COLO829 (cell line): ENCODE measurements at places on chromosomes 12 and 14.

GRCh38 chr12:46404225-46404631, 31.7 kb upstream of the SLC38A2 start:
- no peak for DNase-seq

GRCh38 chr14:103031956-103032355, 25.4 kb downstream of the CDC42BPB start:
- no peak for DNase-seq

GRCh38 chr12:23921099-23921856, 28.2 kb downstream of the SOX5 start:
- no peak for DNase-seq

- peak; percentile 90 for DNase-seq
These were observed 614 bp upstream of the ARF6 start for GRCh38 chr14:49892301-49892635.

GRCh38 chr12:12636641-12637040, 25.0 kb downstream of the CREBL2 start:
- no peak for DNase-seq

GRCh38 chr12:88142610-88142991, 494 bp downstream of the TMTC3 start:
- DNase-seq: no peak

- DNase-seq: no peak
These were observed 74.9 kb upstream of the CCDC198 start for GRCh38 chr14:57568554-57568953.

- no peak for DNase-seq
These were observed 246.0 kb upstream of the DAAM1 start for GRCh38 chr14:58942516-58942915.

- DNase-seq: no peak
These were observed 287.0 kb upstream of the FKBP4 start for GRCh38 chr12:2507814-2508213.

DNA sequence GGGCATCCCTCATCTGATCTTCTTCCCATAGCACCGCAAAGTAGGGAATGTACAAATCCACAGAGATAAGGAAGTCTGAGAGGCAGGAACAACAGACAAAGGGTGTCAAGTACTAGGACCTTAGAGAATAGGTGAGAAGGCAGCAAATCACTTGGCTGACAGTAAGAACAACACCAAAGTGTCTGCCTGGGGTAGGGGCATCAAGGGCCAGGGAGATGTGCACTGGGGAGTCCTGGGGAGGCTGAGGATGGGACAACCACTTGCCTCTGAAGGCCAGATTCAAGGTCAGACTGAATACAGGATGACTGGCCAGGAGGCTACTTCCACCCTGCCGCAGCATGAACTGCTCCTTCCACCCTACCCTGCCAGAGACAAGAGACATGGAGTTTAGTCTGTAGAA, 1040.8 kb downstream of the BCL11B start:
- no peak for DNase-seq

- DNase-seq: peak; percentile 6
These were observed 33.8 kb downstream of the SYT1 start for GRCh38 chr12:78898416-78898815.

DNA sequence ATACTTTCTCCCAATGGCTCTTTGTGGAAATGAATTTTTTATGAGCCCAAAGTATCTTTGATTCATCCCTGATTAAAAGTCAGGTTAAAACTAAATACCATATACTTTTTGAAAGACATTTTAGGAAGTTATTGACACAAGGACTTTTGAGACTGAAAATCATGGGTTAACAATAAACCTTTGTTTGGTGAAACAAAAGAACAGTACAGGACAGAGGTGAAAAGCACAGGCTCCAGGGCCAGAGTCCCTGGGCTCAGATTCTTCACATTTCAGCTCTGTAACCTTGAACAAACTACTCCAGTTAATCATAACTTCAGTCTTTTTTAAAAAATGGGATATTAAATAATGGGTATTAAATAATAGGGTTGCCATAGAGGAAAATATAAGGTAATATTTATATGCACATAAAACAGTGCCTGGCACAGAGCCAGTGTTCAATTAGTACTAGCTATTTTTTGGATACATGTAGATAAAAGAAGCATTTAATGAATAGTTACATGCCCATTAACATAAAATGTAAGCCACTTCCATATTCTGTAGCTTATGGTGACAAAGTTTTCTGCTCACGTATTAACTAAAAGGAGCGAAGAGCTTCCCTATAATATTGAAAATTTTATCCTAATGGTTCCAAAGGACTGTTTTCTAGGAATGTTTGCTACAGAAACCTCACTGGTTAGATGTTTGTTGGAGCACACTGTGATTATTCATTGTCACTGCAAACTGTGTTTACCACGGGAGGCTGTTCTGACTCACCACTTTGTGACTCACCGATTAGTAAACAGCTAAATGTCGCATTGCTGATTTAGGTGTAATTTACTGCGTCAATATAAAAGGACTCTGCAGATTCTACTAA, 255.4 kb downstream of the DAD1 start:
- peak; percentile 72 for DNase-seq

GRCh38 chr12:116881877-116882507, 751 bp upstream of the HRK start:
- no peak for DNase-seq

DNA sequence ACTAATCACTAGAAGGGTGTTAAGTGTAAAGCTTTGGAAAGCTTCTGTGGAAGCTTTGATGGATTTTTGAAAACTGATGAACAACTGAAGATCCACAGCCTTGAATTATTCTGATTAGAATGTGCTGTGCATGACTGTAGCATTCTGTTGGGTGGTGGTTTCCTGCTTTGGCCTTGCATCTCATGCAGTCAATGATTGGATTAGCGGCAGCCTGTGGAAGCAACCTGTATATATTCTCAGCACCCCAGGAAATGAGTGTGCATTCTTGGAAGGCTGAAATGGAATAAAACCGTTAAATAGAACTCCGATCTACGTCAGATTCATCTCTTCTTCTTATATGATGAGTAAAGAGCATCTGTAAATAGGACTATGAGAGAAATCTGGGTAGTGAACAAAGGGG, 120.2 kb downstream of the SLC16A7 start:
- no peak for DNase-seq

DNA sequence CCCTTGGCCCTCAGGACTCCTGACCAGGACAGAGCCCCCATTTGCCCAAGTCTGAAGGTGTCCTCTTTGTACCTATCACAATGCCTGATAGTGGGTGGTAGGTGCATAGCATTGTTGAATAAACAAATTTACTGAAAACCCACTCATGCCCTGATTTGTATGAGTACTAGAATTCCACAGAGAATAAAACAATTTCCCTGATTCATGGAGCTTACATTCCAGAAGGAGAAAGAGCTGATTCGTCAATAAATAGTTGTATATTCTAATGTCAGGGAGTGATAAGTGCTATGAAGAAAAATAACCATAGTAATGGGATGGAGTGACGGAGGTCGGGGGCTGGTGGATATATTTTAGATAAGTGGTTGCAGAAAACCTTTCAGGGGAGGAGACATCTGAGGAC, 117.0 kb downstream of the SRGAP1 start:
- no peak for DNase-seq

DNA sequence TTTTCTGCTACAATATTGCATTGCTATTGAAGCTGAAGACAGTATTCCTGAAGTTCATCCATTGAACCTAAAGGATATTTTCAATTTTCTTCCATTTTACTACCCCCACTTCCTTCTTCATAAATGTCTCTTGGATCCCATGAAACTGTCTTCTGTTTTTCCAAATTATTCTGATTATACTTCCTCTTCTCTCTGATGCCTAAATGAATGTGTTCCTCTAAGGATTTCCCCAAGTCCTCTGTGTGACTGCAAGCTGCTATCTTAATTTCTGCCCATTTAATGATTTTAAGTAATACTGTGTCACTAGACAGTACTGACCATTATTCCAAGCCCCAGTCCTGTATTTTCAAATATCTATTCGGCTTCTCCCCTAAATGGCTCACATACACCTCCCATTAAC, 102.9 kb downstream of the TAOK3 start:
- no peak for DNase-seq

GRCh38 chr12:112001576-112001975, 11.4 kb downstream of the TMEM116 start:
- no peak for DNase-seq

DNA sequence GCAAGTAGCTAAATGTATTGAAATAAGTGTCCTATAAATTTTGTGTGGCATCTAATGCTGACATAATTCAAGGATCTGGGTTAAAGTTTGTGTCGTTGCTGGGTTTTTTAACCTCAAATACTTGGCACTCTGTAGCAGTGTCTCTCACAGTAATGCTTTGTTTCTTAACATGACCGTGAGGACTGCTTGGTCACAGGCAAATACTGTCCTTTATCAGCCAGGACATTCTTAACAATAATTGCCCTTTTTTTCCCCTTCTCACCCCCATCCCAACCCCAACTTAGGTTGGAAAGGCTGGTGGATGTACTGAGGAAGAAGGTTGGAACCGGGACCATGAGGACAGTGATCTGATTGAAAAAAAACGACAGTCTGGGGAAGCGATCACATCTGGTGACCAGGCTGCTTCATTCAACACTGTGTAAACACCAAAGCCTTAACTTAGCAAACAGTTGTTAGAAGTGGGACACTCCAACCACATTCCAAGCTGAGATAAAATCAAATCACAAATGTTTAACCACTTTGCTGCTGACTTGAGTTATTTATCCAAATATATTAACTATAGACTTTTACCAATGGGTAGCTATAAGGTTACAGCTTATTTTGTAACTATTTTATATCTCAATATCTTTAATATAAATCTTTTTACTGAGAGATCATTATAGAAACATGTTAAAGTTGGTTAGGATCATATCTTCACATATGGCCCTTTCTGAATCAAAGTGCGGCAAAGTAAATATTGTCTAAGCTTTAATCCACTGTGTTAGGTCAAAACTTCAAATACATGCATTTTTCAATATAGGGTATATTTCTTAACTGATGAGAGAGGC, 48.2 kb downstream of the FOXA1 start:
- peak; percentile 5 for DNase-seq

DNA sequence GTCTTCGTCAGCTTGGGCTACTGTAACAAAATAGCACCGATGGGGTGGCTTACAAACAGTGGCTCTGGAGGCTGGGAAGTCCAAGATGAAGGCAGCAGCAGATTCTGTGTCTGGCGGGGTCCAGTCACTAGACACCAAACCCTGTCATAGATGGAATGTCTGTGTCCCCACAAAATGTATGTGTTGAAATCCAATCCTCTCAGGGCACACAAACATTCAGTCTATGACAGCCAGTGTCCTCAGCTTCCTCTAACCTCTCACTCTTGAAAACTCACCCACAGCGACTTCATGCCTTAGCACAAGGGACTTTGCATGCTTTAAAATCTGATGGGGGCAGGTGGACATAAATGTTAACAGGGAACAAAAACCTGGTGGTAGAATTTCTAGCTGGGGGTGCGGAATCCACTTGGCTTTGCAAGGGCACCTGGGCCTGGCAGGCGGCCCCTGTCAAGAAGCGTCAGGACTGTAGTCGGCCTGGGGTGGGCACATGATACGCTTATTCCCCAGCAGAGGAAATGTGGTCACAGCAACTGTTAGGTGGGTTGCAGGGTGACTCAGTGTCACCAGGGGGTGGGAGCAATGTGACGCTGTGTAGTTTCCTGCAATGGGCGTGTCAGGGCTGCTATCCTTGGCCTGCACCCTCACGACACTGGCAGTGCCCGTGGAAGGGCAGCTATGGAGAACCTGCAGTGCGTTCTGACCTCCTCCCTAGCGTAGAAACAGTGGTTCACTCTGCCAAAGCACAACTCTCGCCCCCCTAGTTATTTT, 17.7 kb downstream of the RIN3 start:
- no peak for DNase-seq

DNA sequence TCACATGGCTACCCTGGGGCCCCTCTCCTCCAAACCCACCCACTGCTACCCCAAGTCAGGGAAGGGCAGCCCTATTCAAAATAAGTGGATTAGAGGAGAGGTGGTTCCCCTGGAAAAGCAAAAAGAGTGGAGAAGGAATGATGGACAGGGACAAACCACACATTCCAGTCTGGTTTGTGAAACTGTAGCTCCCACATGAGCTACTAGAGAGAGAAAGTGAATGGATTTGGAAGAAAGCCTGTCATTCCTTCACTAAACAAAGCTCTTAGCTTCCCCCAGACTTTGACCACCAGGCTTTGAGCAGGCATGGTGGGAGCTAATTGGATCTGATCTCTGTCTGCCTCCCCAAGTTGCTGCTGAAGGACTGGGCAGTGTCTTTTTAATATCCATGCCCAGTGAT, 28.0 kb downstream of the CCDC63 start:
- DNase-seq: no peak

- peak; percentile 70 for DNase-seq
These were observed 30.8 kb downstream of the CLEC1A start for GRCh38 chr12:10067942-10068341.

- DNase-seq: no peak
These were observed 283.3 kb downstream of the ATP23 start for GRCh38 chr12:58224536-58225105.

GRCh38 chr12:46374310-46374709, 1.7 kb upstream of the SLC38A2 start:
- no peak for DNase-seq

- no peak for DNase-seq
These were observed 207.2 kb downstream of the AACS start for GRCh38 chr12:125272383-125272933.

GRCh38 chr12:94271351-94271750, 123.0 kb downstream of the PLXNC1 start:
- no peak for DNase-seq
